Umbilical cord (tissue), 2 donors: ENCODE measurements at places on chromosomes 16 and 17. TPM values are rescaled to one million over a fixed set of nuclear protein-coding genes. Genes with fewer than 3 reads are reported as not detected.

Gene BCO1
- total RNA-seq: not detected

Gene TTYH2
- total RNA-seq: 1.2 TPM

DNA sequence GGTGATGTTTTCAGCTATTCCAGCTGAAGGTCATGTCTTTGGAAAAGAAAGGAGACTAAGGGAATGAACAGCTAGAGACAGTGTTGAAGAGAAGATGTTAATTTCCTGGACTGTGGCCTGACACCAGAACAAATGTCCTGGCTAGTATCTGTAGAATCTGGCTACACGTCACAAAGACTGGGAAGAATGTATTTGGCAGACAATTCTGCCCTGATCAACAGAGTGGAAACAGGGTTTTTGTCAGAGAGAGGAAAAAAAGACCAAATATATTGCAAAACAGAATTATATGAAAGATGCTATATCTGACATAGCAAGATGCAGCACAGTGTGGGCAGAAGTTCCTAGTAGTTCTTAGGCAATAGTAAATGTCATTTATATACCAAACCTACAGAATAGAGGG, 17.0 kb upstream of the ANKFN1 start:
- no peak for DNase-seq

GRCh38 chr16:85495823-85496538, 117.1 kb upstream of the GSE1 start:
- no peak for DNase-seq

DNA sequence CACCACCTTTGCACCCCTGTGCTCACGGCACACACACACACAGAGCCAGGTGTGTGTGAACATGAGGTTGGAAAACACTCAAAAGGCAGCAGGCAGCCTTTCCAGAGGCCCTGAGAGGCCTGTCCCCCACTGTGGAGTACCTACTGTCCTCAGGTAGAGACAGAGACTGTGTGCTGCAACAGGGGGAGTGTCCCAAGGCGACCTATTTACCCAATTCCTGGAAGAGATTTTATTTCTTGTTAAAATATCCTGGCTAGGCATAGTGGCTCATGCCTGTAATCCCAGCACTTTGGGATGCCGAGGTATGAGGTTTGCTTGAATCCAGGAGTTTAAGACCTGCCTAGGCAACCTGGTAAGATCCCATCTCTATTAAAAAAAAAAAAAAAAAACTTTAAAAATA, 108.5 kb downstream of the COPRS start:
- DNase-seq: no peak
